ENCODE measurements at places on chromosomes 16 and 17. TPM values are rescaled to one million over a fixed set of nuclear protein-coding genes. Genes with fewer than 3 reads are reported as not detected.

DNA sequence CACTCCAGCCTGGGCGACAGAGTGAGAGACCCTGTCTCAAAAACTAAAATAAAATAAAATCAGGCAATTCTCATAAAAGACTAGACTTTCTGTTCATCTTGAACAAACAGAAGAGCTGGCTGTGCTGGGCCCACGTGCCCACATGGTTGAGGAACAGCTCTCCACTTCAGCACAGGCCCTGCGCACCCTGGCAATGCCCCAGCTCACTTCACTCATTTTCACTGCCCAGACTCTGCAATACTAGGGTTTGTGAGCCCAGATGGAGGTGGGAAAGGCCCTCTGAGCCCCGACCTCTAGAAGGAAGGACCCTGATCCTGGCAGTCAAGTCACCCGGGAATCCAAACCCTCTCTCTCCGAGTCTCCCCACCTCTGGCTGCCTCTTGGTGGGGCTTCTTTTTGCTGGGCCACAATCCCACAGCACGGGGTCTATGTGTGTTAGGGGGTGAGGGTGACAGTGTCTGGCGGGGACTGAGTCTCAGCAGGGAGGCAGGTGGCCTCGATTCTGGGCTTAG, 14.8 kb downstream of the MYLK3 start:
- DNase-seq, result peak; percentile 37
- H3K36me3 ChIP-seq, result no peaks in the 10 kb centered on the region
- H3K27ac ChIP-seq, result no peak overlapping the region
- no peak overlapping the region for H3K4me3 ChIP-seq
- H3K27me3 ChIP-seq, result no peaks in the 10 kb centered on the region

GRCh38 chr17:44758414-44759085, at the start of gene ADAM11:
TSS of gene ADAM11 (plus strand) at chr17:44758988. CDS start at chr17:44759200, 212 bp downstream.
- peaks cover 15% of the 10 kb centered on the region for H3K4me1 ChIP-seq
- peak within 1 kb of the TSS; percentile 37 for H3K4me3 ChIP-seq
- H3K36me3 ChIP-seq, result no peaks in the 10 kb centered on the region
- H3K27me3 ChIP-seq, result peaks cover 34% of the 10 kb centered on the region

DNA sequence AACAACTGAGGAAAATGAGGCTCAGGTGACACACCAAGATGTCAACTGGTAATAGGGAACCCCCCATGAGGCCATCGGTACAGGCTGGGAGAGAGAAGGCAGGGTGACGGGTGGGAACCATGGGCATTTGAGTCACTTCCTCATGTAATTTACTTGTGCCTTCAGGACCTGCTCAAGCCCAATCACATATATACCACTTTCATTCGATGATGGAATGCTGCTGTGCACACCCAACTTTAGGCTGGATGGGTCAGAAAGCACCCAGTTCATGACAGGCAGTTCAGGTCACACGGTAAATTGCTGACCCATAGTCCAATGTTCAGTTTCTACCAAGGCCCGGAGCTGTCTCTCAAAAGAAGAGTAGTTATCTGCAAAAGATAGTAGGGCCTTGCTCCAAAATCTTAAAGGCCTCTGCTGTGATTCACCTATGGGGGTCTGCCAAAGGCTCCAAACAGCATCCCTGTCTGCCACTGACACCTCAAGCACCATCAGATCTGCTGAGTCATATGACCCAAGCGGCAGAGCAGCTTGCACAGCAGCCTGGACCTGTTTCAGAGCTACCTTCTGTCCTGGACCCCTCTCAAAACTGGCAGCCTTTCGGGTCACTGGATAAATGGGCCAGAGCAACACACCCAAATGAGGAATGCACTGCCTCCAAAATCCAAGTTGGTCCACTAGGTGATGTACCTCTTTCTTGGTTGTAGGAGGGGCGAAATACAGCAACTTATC, 24.7 kb downstream of the ZZEF1 start:
- H3K27ac ChIP-seq, result no peak overlapping the region
- no peaks in the 10 kb centered on the region for H3K27me3 ChIP-seq
- H3K4me3 ChIP-seq, result no peak overlapping the region

Gene TPSG1
- not detected for total RNA-seq

Gene CCDC154
- total RNA-seq, result not detected

DNA sequence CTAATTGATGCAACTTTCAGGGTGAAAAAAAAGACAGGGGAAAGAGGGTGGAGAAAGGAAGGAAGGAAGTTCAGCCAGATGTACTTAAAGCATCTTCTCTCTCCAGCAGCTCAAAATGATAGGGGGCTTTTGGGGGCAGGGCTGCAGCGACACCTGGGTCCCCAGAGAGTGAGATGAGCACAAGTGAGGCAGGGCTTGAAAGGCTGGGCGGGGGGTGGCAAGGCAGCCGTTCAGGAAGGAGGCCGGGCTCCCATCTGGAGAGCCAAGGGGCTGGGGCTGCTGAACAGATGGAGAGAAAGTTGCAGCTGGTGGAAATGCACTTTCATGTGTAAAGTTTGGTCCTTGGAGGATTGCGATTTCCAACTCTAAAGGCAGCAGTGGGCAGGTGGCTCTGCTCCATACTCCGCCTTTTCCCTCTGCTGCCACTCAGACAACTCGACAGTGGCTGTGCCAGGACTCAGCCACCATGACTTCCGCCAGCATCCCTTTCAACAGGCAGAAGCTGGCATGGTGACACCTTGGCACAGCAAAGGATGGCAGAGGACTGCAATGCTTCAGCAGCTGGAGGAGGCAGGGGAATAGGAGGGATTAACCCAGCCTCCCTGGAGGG, 7.7 kb downstream of the SLC35B1 start:
- H3K27me3 ChIP-seq, result no peaks in the 10 kb centered on the region
- no peak for DNase-seq
- H3K4me1 ChIP-seq, result peaks cover 6% of the 10 kb centered on the region
- no peak overlapping the region for H3K27ac ChIP-seq
- no peak overlapping the region for H3K4me3 ChIP-seq

Data from sigmoid colon (tissue), 7 donors.